Stimulated activated naive B cell treated with anti-CD40 and anti-IgM and Interleukin-4, amounts not matched to agents 10 μg/mL and 1 μg/mL and 100 μg/mL, for 72 hours (primary cell): ENCODE measurements at places on chromosomes 7 and 10.

DNA sequence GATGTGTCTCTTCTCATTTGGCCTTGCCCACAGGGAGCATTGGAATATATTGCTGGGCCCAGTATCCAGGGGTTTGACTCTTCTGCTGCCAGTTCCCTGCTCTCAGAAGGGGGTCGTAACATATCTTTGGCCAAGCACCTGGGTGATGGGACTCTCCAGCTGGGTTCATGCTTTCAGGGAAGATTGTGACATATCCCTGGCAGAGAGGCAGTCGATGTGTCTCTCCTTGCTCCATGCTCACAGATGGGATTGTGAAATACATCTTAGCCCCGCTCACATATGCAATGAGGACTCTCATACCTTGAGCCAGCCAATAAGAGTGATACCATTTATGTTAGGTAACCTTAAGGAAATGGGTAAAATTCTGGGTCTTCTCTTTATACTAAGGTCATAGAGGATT is 39.2 kb upstream of the ZNF680 start:
- no peak for DNase-seq

- no peak for DNase-seq
Measured at GRCh38 chr10:100784126-100784525, 38.7 kb downstream of the PAX2 start.

- no peak for DNase-seq
Measured at GRCh38 chr10:70480239-70480861, 1.8 kb downstream of the PALD1 start.

DNA sequence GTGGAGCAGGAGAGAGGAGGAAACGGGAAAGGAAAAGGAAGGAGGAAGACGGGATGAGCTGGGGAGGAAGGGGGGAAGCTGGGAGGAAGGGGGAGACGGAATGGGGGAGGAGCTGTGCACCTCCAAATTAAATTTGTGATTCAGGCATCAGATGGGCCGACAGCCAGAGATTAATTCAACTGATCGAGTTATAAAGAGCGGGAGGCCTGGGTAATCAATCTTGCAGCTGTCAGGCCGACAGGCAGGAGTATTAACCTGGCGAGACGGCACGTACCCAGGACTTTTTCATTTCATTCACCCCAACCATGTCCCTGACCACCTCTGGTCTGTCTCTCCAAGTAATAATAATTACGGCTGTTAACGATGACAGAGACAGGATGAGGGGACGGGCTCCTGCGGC is 26.2 kb downstream of the KAZALD1 start:
- DNase-seq, result no peak

GRCh38 chr10:130335336-130335735 is 199.1 kb downstream of the GLRX3 start:
- no peak for DNase-seq

GRCh38 chr7:82019551-82020475 is 250.0 kb upstream of the HGF start:
- no peak for DNase-seq

- DNase-seq, result no peak
Measured at GRCh38 chr10:665579-666091, 23.8 kb downstream of the DIP2C start.
